ENCODE measurements at places on chromosomes 12 and 14.

- no peak for DNase-seq
Observed at GRCh38 chr14:26233118-26233517, 364.7 kb downstream of the NOVA1 start.

DNA sequence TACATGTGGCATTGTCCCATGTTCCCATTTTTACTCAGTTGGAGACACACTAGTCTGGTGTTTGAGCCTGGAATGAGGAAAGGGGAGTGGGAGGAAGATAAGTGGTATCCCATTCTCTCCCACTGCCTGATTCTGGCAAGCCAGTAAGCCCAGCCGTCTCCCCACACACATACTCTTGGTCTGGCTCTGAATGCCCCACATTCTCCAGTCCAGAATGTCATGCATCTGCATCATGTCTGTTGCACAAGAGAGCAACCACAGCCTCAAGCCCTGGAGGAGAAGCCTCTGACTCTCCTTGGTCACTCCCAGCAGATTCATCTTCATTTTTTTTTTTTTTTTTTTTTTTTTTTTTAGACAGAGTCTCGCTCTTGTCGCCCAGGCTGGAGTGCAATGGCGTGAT, 48.0 kb downstream of the DRAM1 start:
- no peak for DNase-seq

DNA sequence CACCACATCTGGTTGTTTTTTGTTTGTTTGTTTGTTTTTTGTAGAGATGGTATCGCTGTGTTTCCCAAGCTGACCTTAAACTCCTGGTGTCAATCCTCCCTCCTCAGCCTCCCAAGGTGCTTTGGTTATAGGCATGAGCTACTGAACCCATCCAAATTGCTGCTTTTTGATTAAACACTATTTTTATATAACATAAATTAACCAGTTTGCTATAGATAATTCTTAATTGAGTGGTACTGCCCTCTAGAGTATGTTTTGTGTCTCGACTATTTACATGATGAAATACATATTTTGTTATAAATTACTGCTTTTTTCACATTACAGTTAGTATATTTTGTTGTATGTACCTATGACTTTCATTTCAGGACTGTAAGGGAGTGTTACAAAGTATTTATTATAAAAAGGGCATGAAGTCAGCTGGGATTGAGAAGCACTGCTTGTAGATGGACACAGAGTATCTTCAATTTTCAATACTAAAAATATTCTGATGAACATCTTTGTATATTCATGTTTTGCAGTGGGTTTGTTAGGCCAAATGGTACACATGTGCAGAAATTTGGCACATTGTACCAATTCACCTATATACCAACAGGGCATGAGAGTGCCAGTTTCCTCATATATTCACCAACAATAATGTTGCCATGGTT, 14.9 kb upstream of the SCAF11 start:
- no peak for DNase-seq

DNA sequence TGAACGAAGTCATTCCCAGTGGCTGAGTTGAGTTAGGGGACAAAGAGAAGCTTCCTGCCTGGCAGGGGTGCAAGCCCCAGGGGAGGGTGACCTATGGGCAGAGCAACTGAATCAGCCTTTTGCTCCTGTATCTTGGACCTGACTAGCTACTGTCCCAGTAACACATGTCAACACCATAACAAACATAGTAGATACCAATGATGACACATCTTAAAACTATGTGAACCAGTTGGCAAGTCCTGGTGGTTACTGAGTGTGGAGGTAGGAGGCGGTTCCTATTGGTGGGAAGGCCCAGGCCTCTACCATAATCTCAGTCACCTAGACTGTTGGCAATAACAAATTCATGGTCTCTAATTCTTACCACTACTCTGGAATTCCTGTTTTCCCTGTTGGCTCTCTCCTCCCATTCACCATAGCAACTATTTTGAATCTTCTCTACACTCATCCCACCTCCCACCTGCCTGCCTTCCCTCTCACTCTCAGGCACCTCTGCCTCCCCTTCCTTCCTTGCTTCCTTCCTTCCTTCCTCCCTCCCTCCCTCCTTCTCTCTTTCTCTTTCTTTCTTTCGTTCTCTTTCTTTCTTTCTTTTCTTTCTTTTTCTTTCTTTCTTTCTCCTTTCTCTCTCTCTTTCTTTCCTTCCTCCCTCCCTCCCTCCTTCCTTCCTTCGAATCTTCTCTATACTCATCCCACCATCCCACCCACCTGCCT, 8.1 kb upstream of the P2RX7 start:
- DNase-seq: peak; percentile 79

DNA sequence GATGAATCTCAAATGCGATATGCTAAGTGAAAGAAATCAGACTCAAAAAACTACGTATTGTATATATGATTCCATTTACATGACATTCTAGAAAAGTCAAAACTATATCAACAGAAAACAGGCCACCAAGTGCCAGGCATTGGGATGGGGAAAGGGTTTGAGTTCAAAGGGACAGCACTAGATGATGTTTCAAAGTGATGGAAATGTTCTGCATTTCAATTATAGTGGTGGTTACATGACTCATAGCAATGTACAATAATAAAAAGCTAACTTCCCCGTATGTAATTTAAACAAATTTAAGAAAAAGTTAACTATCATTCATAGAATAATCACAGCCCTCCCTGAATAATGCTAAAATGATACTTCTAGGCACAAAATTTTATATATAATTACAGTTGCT, 13.5 kb downstream of the HECTD1 start:
- no peak for DNase-seq

- DNase-seq: no peak
Observed at GRCh38 chr12:131444220-131445164, 266.4 kb upstream of the SFSWAP start.

DNA sequence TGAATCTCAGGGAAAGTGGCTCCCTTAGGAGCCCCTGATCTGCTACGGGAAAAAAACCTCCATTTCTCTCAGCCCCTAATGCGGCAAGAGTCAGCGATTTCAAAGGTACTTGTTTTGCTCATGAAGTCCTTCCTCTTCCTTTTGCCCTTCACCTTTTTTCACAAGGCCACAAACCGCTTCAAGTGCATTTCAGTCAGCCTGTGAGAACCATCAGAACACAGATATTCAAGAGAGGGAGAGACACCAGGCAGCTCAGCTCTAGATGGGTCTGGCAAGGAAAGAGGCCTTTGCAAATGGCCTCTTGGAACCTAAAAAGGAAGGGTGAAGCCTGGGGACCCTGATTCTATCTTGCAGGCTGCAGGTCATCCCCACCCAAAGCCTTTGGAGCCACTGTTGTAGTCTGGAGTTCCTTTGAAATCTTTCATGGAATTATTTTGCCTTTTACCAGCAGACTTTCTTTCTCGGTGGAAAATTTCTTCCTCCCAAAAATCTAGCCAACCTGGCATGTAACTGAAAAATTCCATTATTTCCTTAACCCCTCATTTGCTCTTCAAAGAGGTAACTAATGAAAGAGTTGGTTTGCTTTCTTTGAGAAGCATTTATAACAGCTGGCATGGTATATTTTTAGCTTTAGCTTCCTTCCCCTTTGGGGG, 145.0 kb downstream of the SAMD4A start:
- DNase-seq: no peak

- no peak for DNase-seq
Observed at GRCh38 chr12:10214136-10214894, 1.6 kb downstream of the GABARAPL1 start.

DNA sequence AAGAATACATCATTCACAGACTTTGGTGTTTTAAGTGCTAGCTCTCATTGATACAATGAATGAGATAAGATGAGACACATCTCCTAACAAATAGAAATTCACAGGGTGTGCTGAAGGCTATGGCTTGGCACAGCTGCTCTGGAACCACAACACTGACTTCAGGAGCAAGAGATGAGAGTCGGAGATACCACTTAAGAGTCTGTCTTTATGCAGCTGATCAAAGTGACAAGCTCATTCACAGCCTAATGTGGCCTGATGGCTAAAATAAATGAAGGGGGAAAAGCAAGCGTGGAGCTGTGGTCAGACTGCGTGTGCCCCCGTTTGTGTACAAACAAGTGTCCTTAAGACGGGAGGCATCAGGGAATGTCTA, 29.7 kb upstream of the FAM181A start:
- DNase-seq: no peak

DNA sequence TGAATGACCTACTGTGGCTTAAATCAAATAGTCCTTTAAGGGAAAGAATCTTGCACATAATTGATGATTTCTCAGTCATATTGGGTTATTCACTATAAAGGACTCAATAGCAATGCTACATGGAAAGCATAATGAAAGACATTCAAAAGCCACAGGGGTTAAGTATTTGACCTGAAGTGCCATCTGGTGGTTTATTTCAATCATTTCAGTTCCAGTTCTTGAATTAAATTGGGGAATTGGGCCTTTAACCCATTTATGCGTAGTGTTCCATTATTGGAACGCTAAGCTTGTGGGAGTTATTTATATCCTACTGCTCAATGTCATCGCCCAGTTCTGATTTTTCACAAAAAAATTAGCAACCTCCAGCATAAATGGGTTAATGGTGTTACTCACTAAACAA, 41.3 kb upstream of the C12orf71 start:
- peak; percentile 40 for DNase-seq

GRCh38 chr12:65993173-65993572, 137.4 kb downstream of the LLPH start:
- DNase-seq: no peak

GRCh38 chr14:56115976-56116893, 2.0 kb upstream of the PELI2 start:
- DNase-seq: no peak

DNA sequence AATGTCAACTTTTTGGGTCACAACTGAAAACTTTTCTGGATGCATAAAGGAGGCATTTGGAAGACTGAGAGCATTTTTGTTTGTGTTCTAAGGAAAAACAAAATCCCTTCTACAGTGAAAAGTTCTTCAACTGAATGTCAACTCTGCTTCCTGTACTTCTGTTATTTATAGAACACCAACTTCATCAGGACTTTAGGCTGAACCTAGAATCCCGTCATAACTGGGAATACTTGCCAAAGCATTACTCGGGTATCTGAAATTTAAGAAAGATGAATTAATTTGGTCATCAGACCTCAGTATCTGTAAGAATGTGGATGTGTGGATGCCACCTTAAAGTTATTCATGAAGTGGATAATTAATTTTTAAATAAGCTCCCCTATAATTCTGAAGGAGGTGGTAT, 73.2 kb downstream of the FERMT2 start:
- no peak for DNase-seq

DNA sequence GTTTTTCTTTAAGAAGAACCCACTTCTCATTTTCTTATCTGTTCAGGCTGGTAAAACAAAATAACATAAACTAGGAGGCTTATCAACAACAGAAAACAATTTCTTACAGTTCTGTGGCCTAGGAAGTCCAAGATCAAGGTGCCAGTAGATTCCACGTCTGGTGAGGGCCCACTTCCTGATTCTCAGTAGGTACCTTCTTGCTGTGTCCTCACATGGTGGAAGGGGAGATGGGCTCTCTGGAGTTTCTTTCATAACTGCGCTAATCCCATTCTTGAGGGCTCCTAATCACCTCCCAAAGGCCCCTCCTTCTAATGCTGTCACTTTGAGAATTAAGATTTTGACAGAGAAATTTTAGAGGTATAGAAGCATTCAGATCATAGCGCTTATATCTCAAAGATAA, 33.4 kb downstream of the TXNRD1 start:
- DNase-seq: no peak

DNA sequence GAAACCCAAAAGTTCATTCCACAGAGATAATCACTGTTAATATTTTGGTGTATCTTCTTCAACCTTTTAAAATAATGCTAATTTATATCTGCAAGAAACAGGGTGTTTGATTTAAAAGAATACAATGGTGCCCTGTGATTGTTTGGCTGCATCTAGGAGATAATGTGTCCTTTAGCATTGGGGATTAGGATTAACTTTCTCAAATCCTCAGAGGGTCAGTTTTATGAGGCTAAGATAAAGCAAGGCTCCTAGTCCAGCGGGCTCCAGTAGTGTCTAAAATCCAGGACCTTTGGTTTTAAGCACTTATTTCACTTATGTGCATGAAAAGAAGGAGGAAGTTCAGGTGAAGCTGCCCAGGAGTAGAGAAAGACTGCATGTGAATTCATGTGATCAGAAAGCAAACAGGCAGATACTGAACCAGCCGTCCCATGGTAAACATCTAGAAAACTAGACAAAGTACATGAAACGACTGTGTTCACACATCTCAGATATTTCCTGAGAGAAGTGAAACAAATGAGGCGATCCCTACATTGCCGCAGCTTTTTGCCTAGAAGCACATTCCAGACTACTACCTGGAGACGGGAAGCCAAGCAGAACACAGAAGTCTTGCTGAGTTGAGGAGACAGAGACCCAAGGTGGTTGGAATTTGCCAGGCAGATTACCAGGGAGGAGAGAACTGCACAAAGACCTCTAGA, 129.1 kb upstream of the MAX start:
- no peak for DNase-seq

GRCh38 chr12:49673446-49674317, 33.5 kb downstream of the FMNL3 start:
- peak; percentile 39 for DNase-seq

GRCh38 chr12:131751335-131751734, 40.4 kb downstream of the SFSWAP start:
- no peak for DNase-seq

DNA sequence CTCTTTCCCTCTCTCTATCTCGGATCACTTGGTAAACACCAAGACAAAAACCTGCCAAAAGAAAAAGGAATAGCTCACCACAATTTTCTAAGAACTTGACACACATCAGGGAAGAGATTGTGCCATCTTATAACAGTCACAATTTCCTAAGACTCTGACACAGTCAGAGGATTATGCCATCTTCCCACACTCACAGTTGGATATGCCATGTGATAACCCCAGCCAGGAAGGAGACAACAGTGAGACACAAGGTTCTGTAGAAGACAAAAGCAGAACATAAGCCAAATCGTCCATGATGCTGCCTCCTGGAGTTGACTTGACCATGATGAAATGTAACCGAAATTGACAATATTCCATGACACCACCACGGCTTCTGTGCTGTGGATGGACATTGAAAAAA, 2.8 kb upstream of the CLEC9A start:
- no peak for DNase-seq

GRCh38 chr14:41606282-41606531, 469 bp upstream of the LRFN5 start:
- no peak for DNase-seq

DNA sequence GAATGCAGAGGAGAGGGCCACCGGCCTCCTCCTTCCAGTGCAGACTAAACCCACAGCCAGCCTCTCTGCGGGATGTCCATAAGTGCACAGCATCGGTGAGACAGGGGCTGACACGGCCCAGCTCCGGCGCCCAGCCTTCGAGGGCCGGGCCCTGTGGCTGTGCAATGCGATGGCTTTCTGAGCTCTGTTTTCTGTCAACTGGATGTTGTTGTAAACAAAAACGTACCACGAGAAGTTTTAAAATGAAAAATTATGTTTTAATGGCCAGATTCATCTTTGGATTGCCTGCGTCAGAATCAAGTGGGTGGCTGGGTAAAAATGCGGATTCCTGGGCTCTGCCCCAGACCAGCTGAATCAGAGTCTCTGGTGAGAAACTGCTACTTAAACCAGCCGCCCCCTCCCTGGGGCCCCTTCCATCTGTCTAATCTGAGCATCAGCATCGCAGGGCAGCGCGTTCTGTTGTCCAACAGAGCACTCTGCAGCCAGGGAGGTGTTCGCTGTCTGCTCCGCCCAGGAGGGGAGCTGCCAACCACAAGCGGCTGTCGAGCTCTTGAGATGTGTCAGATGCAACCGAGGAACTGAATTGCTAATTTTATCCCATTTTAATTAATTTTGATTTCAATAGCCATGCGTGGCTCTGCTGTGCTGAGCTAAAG, 133.4 kb downstream of the RFLNA start:
- DNase-seq: peak; percentile 8

GRCh38 chr14:75323571-75323970, 44.9 kb downstream of the FOS start:
- DNase-seq: no peak

GRCh38 chr14:75543786-75544185, 21.5 kb downstream of the BATF start:
- DNase-seq: no peak

Data from activated CD4-positive, alpha-beta T cell treated with anti-CD3 and anti-CD28 coated beads, Interleukin-10, Interleukin-2, amounts not matched to agents 100 ng/mL and 50 ng/mL, durations not matched to agents 16 hours and 8 hours (primary cell).